SJCRH30 (cell line): ENCODE measurements at places on chromosomes 3 and 15. TPM values are rescaled to one million over a fixed set of nuclear protein-coding genes. Genes with fewer than 3 reads are reported as not detected.

GRCh38 chr3:118089563-118089962, 945.1 kb downstream of the IGSF11 start:
- H3K36me3 ChIP-seq, result no peaks in the 10 kb centered on the region
- H3K27me3 ChIP-seq, result no peaks in the 10 kb centered on the region
- H3K4me1 ChIP-seq, result no peaks in the 10 kb centered on the region
- H3K4me3 ChIP-seq, result no peak overlapping the region
- no peak overlapping the region for H3K27ac ChIP-seq
- DNase-seq, result no peak

DNA sequence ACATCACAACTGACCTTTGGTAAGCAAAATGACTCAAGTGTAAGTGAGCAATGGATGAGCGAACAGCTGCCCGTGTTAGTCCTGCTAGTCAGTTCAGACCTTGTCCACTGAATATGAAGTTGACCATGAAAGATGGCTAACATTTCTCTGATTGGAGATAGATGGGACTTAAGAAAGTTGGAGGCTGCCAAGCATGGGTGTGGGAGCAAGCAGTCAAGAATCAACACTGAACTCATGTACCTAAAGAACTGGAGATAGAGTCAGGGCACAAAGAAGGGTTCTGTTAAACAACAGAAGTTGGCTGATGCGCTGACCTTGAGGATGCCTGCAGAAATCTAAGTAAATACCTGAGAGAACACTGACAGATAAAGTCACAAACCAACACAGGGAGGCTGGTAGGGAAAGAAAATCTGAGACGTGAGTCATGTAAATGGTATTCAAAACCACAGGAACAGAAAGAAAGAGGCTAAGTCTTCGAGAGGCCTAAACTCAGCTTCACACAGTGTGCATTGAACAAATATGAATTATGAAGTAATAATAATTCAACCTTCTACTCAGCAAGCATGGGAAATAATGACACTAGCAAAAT, 30.7 kb upstream of the ANPEP start:
- 0 out of 2 replicates have a peak, but pooled peaks cover 2% of the 10 kb centered on the region for H3K36me3 ChIP-seq
- H3K4me3 ChIP-seq, result no peak overlapping the region
- peaks cover 14% of the 10 kb centered on the region for H3K4me1 ChIP-seq
- DNase-seq, result peak; percentile 38
- peak overlapping the region; percentile 72 for H3K27ac ChIP-seq
- H3K27me3 ChIP-seq, result no peaks in the 10 kb centered on the region

Gene SLC28A1
- total RNA-seq, result not detected in 2 replicates

DNA sequence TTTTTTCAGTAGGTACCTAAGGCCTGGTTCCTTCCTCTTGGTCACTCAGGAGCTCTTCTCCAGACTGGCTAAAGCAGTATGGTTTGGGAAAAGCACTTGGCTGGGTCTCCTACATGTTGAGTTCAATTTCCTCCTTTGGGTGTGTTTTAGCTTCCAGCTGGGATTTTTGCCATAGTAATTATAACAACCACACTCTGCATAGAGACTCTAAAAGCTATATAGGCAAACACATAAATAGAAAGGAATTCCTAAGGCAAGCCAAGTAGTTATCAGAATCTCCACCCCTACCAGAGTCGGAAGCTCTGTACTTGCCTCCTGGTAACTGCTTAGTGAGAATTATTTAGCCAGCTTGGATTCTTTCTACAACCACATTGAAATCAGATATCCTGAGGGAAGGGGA, 48.6 kb downstream of the FOXL2 start:
- no peaks in the 10 kb centered on the region for H3K36me3 ChIP-seq
- no peak overlapping the region for H3K4me3 ChIP-seq
- no peaks in the 10 kb centered on the region for H3K27me3 ChIP-seq
- H3K4me1 ChIP-seq, result no peaks in the 10 kb centered on the region
- no peak for DNase-seq

GRCh38 chr3:188234132-188234531, 80.2 kb downstream of the LPP start:
- H3K36me3 ChIP-seq, result no peaks in the 10 kb centered on the region
- no peak for DNase-seq
- no peak overlapping the region for H3K4me3 ChIP-seq
- H3K4me1 ChIP-seq, result no peaks in the 10 kb centered on the region
- no peaks in the 10 kb centered on the region for H3K27me3 ChIP-seq

GRCh38 chr3:15758295-15758694, 39.5 kb downstream of the ANKRD28 start:
- H3K4me3 ChIP-seq, result no peak overlapping the region
- DNase-seq, result no peak
- no peaks in the 10 kb centered on the region for H3K27me3 ChIP-seq
- no peaks in the 10 kb centered on the region for H3K4me1 ChIP-seq
- peaks cover 9% of the 10 kb centered on the region; the same call in 1 of the 2 replicates for H3K36me3 ChIP-seq
- no peak overlapping the region for H3K27ac ChIP-seq

Gene FOXB1
- 0.51 and 0.76 TPM in 2 replicates for total RNA-seq

DNA sequence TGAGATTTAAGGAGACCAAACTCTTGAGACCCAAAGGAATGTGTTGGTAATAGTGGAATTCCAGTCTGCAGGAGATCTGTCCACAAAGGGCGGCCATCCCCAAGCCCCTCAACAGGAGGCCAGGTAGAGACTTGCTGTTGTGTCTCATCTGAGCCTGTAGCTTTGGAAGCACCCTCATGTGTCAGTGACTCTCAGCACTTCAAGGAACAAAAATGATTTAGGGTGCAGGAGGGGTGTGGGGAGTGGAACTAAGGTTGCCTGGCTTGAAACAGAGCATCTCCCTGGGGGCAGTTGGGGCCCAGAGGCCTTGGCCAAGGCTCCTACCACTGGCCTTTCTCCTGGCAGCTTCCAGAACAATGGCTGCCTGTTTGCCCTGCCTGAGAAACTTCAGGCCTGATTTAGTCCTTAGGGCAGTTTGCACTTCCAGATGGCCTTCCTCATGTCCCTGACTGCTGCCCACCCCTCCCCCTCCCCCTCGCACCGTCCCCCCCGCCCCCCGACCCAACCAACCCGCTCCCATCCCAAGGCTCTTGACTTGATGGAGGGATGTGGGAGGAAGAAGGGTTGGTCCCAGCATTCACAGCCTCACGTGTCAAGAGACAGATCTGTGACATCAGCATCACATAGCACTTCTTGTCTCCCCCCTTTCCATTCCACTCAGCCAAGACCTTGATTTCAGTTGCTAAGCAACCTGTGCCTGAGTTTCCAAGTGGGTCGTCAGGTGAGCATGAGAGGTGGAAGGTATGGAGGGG, 77.1 kb downstream of the CORO2B start:
- peaks cover 24% of the 10 kb centered on the region for H3K4me1 ChIP-seq
- no peaks in the 10 kb centered on the region for H3K27me3 ChIP-seq
- no peaks in the 10 kb centered on the region for H3K36me3 ChIP-seq
- no peak overlapping the region for H3K27ac ChIP-seq
